ENCODE measurements at places on chromosomes 1 and 21.

DNA sequence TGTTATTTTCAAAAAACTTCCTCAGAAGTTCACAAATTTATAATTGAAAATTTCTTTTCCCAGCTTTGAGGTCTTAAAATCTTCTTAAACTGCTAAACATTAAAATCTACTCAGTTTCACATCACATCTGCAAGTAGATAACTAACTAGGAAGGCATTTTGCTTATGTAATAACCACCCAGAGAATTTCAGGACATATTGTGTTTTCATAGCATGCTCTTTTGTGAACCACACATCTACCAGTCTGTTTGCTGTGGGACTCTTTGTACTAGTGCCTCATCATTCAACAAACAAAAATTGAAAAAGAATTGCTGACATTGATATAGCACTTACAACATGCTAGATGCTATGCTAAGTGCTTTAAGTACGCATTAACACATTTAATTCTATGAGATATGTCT, 31.6 kb upstream of the C1orf146 start:
- DNase-seq, result no peak

- DNase-seq, result no peak
Observed at GRCh38 chr1:173084292-173084691, 33.6 kb upstream of the TNFSF18 start.

DNA sequence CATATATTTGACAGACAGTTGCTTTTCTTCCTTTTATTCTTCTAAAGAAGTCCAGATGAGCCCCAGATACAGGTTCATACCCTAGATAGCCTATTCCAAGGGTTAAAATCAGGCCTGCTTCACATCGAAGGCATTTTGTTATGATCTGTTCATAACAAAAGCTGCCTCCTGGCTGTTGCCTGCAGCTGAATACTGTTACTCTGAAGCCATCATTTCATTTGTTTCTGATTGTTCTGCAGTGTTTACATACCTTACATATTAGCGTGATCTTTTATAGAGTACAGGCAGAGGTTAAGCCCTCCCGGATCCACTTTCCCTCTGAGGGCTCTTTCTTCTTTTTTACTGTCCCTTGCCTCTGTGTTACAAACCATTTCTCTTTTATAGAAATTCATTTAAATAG, 219.0 kb upstream of the HOOK1 start:
- DNase-seq, result no peak

GRCh38 chr1:223248770-223249140, 105.7 kb upstream of the TLR5 start:
- DNase-seq, result no peak

GRCh38 chr1:155168456-155169210, 4.5 kb downstream of the KRTCAP2 start:
- no peak for DNase-seq

GRCh38 chr1:1538989-1539309, 1.5 kb downstream of the TMEM240 start:
- no peak for DNase-seq

DNA sequence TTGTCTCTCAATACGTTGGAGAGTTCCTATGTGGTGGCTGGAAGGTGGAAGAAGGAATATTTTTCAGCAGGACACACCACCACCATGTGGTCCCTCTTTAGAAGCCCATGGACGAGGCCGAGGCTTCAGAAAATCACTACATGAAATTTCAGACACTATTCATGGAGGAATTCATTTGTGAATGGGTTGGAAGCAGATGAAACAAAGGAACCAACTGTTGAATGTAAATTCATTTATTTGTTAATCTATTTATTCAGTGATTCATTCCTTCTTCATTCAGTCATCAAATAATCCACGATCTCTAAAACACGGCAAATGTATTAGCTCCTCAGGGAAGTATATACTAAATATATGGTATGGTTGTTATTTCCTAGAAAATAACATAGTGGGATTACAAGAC, 12.2 kb downstream of the SLC35F3 start:
- no peak for DNase-seq
